Cerebellar nuclear complex (tissue), 1 donor: ENCODE measurements at places on chromosomes 5 and 9.

DNA sequence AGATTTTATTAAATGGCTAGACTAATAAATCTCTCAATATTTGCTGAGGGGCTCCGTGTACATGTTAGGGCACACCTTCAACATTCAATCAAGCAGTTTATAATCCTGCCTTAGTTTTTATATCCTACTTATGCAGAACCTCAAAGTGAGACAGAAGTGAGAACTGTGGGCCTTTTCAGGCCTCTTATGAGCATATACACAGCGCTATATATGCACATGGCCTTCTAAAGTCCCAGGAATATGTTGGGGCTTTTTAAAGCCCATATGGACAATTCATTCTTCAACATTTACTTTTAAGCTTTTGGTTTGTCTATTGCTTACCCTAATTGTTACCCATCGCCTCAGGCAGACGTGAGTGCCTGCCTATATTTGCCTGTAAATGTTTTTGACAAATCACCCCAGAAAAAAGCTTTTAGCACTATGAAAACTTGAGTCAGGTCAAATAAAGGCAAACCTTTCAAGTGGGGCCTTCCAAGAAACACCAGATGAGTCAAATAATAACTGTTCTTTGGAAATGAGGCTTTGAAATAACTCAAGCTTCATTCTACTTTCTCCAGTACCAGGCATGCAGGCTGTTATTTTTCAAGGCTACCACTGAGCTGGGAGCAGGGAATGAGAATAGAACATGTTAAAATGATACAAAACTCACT lies 58.2 kb downstream of the ESM1 start:
- no peak for DNase-seq

GRCh38 chr5:142309747-142310318 lies 15.0 kb downstream of the SPRY4 start:
- no peak for DNase-seq

DNA sequence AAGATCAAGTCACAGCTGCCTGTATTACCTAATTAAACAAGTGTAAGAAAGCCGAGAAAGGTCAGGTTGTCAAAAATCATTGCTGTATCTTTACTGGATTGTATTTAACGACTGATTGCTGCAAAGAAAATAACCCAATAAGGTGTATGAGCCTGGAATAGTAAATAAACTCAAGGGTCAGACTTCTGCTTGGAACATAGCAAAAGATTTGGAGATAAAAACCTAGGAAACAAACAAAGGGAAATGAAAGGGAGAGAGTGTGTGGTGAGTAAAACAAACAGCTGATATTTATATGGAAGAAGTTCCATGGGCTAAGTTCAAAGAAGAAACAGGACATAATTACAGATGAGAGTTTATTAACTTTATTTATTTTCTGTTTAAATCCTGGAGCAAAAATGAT lies 354.0 kb downstream of the TLR4 start:
- no peak for DNase-seq

GRCh38 chr9:130770679-130771442 lies 64.2 kb upstream of the ABL1 start:
- no peak for DNase-seq

DNA sequence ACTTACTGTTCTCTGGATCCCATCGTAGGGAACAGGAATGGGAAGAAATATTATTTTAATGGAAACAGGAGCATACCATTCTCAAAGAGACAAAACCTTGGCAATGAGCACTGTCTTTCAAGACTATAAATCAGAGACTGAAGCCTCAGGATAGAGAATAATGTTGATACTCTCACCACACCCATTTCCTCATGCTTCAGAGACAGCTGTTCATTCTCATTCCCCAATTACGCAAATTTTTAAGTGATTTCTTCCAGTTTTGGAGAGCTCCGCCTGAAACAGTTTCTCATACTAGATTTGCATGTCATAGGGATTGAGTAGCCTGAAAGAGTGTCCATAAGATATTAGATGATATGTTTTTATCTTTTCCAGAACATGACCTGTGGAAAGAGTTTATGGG lies 290.5 kb upstream of the RASA1 start:
- DNase-seq: no peak

DNA sequence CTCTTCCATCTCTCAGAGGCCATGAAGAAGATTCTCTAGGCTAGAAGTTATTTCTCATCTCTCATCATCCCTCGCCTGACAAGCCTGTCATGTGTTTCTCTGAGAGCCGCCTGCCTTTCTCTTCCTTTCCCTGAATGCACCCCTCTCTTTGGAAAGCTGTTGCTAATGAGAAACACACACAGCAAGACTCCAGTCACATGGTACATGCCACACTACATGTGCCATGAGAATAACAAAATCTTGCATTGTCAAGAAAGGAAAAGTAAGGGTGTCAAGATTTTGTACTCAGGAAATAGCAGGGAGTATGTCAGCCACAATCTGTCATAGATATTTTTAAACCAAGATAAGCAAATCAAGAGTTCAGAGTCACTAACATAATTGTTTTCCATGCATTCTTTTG lies 8.9 kb downstream of the AGXT2 start:
- DNase-seq: no peak

DNA sequence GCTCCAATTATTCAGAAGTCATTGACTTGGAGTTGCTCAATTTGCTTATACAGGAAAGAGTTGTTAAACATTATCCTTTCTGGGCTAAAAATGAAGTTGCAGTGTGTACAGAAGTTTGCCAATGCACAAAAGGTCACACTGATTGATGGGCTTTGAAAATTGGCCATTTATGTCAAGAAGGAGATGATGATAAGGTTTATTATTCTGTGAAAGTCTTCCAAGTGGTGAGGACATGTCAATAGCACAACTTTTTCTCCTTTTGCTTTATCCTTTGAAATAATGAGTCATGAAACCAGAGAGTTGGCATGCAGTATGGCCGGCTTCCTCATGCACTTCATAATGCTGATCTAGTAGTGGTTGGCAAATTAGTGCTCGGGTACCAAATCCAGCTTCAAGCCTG lies 848.5 kb upstream of the WWC1 start:
- no peak for DNase-seq

- no peak for DNase-seq
These were observed 284.3 kb downstream of the CCDC171 start for GRCh38 chr9:15837079-15837679.

GRCh38 chr5:142727735-142728047 lies 41.8 kb upstream of the FGF1 start:
- no peak for DNase-seq

DNA sequence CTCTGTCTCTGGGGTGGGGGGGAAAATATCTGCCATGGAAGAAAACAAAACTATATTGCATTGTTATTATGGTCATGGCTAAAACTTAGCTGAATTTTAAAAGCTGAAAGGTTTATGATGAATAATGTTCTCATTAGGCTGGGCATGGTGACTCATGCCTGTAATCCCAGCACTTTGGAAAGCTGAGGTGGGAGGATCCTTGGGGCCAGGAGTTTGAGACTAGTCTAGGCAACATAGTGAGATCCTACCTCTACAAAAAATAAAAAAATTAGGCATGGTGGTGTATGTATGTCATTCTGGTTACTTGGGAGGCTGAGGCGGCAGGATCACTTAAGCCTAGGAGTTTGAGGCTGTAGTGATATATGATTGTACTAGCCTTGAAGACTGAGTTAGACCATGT lies 44.5 kb downstream of the IPO11 start:
- no peak for DNase-seq

DNA sequence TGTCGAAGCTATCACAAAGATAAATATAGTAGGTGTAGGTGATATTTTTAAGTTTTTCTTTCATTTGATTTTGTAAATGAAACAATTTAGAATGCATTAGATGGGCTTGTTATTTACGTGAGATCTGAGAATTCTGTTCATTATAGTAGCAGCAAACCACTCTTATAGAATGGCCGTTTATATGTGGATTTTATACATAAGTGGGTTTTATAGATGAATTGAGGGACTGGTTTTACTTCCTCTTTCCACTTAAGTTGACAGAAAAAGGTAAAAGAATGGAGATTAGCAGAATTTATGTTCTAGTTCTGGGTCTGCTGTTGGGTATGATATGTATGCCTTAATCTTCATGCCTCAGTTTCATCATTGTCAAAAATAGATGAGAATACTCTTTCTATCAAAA lies 5.6 kb downstream of the RMI1 start:
- no peak for DNase-seq

- no peak for DNase-seq
These were observed 98.1 kb upstream of the ALDH1B1 start for GRCh38 chr9:38294220-38294960.

- no peak for DNase-seq
These were observed 70.0 kb downstream of the RXRA start for GRCh38 chr9:134396258-134396742.

GRCh38 chr9:28942941-28943340 lies 1369.7 kb upstream of the C9orf72 start:
- DNase-seq: no peak

GRCh38 chr9:79769476-79770275 lies 197.9 kb downstream of the TLE4 start:
- DNase-seq: no peak

DNA sequence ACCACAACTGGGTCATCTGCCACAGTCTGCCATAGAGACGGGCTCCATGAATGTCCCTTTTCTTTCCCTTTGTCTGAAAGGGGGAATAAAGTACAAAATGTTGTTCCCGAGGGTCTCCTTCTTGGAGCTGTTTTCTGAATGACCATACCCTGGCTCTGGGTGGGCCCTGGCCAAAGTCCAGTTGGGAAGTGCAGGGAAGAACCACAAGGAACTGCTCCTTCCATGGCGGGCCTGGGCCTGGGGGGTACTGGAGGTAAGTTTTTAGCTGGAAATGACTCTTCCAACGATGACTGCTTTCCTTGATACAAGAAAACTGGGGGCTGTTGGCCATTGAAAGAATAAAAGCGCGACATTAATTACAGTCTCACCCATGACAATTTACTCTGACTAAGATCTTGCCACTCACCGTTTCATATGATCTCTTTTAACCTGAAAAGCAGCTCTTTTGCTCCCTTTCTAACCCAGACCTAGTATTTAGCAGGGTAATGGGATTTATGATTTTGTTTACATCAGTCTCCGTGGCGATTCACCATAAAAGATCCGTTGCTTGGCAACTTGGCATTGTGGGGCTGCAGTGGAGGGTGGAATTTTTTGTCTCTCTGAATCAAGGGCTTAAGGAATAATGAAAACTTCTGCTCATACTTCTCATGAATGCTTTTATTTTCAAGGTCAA lies 89.2 kb upstream of the PTCH1 start:
- DNase-seq: no peak

DNA sequence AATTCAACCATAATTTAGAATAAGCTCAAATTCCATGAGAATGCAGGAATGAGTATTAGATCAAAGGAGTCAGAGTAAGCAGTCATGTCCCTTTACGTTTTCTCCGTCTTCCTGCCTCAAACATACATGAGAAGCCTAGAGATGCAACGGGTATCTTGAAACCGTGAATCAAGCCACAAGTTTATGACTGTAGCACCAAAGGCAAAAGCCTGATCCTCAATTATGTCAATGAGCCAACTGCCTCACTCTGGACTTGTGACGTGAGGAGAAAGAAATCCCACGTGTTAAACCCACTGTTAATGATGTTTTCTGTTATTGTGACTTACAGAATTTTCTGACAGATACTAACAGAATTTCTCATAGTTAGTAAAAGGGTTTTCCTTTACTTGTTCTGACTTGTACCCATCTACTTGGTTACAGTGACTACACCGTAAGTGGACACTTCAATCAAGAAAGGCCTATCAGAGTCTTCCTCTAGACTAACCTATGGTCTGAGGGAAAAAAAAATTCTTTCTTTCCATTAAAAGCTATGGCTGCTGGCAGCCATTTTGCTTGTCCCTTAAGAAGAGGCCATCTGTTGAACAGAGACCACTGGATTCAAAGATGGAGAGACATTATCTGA lies 35.3 kb upstream of the HK3 start:
- DNase-seq: no peak

- DNase-seq: no peak
These were observed 168.8 kb downstream of the RAPGEF6 start for GRCh38 chr5:131466171-131466766.

DNA sequence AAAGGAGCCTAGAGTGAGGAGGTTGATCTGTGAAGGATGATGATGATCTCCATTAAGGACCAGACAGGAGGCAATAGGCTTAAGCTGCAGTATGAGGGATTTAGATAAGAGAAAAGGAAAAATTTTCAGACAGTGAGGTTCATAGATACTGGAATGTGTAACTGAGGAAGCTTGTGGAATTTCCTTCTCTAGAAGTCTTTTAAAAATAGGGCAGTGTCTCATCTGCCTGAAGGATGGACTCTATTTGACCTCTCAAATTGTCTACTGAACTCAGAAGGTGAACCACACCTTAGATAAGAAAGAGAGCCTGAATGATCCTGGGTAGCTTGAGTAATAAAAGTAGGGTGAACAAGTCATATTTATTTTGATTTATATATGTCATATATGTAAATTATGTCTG lies 148.2 kb upstream of the CDKN2B start:
- DNase-seq: no peak

DNA sequence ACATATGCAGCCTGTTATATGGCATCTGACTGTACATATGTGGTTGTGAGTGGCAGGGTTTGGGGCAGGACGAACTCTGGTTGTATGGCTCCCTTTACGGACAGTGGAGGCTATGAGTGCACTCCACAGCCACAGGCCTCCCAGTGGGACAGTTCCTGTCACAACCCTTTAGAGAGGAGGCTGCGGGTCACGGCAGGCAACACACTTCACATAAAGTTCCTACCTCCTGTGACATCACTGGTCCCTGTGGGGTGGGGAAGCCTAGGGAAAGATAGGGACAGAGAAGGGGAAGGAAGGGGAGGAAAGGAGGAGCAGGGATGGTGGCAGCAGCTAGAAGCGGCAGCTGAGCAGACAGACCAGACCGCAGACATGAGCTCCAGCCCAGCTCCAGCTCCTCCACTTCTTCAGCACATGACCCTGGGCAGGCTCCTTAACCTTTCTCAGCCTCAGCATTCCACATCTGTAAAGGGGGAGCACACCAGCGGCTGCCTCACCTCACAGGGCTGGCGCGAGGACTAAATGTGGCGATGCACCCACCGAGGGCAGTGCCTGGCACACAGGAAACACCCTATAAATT lies 27.4 kb upstream of the CORO2A start:
- no peak for DNase-seq

GRCh38 chr5:19782566-19782965 lies 205.4 kb downstream of the CDH18 start:
- no peak for DNase-seq

DNA sequence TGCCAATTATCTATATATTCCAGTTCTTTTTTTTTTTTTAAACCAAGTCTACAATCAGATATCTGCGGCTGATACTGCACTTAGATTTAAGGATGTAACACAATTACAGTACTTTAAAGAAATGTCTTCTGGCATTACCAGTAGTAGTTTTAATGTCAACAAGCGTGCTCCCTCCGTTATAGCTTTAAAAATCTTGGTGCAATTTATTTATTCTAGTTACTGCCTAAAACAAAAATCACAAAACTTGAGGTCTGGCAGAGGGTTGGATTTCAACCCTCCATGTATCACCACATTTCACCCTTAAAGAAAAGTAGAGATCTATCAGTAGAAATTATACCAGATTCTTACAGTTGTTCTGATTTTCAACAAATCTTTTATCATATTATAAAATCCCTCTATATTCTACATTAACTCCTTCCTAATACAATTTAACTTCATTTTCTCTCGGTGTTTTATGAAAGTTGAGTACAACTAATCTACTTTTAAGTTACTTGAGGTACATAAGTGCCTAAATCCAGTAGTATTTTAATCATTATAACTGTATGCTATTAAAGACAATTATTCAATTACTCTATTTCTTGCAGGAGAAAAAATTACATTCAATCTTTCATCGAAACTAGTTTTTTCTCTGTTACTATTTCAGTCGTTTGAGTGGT lies 2.0 kb upstream of the RICTOR start:
- DNase-seq: no peak

- DNase-seq: no peak
These were observed 446.2 kb downstream of the DNAH5 start for GRCh38 chr5:13498279-13498678.
